ENCODE measurements at places on chromosomes 16 and 17.

DNA sequence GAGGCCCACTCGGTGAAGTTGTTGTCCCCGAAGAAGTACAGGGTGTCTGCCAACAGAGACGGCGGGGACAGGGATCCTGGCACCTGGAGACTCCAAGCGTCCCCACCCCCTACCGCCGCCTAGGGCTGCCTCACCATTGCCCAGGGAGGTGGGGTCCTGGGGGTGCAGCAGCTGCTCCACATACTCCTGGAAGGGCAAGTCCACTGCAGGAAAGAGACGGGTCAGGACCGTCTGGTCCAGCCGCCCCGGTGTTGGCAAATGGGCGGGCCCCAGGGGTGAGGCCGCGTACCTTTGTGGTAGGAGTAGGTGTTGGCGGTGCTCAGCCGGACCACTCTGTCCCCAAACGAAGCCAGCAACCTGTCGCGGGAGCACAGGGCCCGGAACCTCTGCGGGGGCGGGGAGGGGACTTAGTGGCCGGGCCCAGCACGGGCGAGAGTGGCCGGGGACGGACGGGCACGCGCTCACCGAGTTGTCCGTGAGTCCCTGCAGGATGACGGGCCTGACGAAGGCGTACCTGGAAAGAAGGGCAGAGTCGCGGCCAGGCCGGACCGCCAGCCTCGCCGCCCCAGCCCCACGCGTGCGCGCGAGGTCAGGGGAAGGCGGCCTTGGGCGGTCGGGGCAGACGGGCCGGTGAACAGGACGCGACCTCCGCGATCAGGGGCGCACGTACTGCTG is 601 bp downstream of the JMJD8 start:
- DNase-seq = no peak

DNA sequence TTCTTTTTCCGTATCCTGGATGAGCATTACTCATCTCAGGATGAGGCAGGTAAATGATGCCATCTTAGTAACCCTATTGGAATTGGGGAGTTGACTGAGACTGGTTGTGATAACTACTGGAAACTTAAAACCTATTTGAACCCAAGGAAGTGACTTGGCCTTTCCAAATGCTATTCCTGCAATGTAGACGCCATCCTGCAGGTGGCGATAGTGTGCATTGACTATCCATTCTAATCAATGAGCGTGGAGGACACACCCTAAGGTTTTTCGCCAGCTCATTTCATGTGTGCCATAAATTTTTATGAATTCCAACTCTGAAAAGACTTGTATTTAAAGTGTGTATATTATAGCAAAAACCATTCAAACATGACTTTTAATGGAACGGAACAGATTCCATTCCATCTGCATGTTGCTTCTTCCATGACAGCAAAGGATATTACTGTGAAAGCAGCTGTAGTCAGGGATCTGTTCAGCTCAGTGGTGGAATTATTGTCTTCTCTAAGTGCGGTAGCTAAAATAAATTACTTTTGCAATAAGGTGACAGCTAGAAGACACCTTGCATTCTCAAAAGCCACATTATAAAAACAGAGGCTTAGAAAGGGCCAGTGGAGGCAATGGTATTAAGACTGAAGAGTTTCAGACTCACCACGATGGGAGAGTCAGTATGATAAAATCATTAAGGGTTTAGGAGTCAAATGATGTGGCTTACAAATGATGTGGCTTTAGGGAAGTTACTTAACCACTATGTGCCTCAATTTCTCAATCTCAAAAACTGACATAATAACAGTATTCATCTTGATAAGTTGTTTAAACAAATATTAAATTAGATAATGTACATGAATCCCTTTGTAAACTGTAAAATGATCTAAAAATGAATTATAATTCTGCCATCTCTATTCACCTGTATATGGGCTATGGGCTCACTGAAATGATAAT is 55.5 kb downstream of the SYT17 start:
- peak; percentile 42 for DNase-seq

GRCh38 chr16:1152651-1153259 is at the start of gene CACNA1H:
TSS of gene CACNA1H (plus strand) at chr16:1153106. CDS start at chr16:1153738, 632 bp downstream.
- no peak for DNase-seq

- DNase-seq = no peak
Measured at GRCh38 chr17:62001105-62001504, 64.0 kb downstream of the MED13 start.

GRCh38 chr16:65024767-65025178 is 97.1 kb downstream of the CDH11 start:
- no peak for DNase-seq

DNA sequence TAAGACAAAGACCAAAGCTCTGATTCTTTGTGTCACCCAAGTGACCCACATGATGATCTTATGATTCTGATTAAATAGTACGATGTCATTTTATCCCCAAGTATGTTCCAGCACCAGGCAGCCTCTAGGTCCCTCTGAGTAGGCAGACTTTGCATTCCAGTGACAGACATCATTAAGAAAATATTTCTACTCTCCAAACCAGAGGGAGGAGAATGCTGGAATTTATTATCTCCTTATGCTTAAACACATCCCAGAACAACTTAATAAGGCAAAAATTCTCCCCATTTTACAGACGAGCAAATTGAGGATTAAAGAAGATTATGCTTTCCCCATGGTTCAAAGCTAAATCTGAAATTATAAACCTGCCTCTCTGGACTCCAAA is 192.8 kb upstream of the CDH11 start:
- no peak for DNase-seq

GRCh38 chr16:48082516-48082915 is 73.3 kb downstream of the ABCC12 start:
- DNase-seq = no peak

- DNase-seq = no peak
Measured at GRCh38 chr16:694187-694862, 4.1 kb upstream of the WDR24 start.
